AG09309 (cell line): ENCODE measurements at places on chromosomes 12 and 14.
A peak's percentile ranks its signal among the peaks of the same experiment; 100 is the strongest.

GRCh38 chr14:101862177-101862576, 100.7 kb downstream of the PPP2R5C start:
- peak; percentile 18 for DNase-seq

DNA sequence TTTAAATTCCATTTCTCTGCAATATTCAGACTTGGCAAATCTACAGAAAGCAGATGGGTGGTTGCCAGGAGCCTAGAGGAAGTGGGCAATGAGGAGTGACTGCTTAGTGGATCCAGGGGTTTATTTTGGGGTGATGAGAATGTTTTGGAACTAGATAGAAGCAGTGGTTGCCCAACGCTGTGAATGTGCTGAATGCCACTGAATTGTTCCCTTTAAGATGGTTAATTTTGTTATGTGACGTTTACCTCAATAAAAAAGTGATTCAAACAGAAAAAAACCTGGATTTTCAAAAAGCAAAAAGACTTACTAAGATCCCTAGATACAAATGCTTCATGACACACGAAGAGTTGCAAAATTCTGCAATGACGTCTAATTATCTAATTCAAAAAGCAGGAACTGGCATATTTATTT, 34.2 kb downstream of the DAO start:
- peak; percentile 27 for DNase-seq

- DNase-seq: no peak
These were observed 125.4 kb downstream of the SNAPC1 start for GRCh38 chr14:61887628-61888027.

DNA sequence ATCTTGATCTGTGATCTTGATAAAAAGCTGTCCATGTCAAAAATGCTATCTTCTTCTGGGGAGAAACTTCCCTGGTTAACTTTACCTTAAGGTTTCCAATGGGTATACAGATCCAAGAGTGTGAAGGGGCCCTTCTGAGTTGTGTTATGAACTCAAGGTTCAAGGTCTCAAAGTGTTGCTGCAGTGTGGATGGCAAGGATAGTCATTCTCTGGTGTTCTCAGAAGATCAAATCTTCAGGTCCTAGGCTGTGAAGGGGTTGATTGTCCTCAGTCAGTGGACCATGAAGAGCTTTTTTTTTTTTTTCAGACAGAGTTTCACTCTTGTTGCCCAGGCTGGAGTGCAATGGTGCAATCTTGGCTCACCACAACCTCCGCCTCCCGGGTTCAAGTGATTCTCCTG, 114.4 kb downstream of the SPTSSA start:
- DNase-seq: no peak

DNA sequence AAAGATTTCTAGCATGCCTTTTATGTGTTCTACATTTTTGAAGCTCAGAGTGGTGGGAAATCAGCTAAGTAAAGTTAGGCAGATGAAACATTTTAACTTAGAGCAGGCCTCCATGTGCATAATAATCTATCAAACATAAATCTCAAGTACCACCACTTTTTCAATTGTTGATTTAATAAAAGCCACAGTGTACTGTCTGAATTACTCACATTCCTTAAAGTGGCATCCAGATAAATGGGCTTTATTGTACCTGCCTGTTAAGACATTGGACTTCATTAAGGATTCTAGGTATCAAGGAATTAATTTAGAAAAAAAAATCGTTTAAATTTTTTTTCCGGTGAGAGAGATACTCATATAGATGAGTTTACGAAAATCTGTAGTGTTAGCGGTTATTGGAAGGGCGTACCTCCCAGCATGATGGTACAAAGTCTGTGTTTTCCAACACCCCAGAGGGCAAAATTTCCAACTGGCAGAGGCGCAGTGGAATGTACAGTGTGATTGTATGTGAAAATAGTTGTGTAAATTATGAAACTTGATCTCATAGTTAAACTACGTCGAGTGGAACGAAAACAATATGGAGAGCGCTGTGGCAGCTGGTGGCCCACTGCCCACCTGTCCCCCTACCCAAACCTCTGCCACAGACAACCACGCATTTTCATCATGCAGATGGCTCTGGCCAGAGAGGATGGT, 25.0 kb downstream of the ELK3 start:
- no peak for DNase-seq

GRCh38 chr12:120194226-120194533, 335 bp downstream of the GCN1 start:
- no peak for DNase-seq

- peak; percentile 37 for DNase-seq
These were observed 898.4 kb downstream of the SLC16A7 start for GRCh38 chr12:60494244-60494643.

DNA sequence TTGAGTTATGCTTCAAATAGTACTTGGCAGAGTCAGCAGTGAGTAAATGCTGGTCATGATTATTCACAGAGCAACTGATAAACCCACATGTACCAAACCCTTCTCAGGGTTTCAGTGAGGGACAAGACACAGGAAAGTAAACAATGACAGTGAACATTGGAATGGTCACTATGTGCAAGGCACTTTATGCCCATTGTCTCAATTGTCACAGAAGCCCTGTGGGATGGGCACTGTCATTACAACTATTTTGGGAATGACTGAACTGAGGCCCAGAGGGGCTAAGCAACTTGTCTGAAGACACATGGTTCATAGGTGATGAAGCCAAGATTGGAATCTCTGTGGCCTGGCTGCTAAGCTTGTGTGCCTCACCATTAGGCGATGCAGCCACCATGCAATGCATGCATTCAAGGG, 238.5 kb downstream of the RBM19 start:
- DNase-seq: no peak

DNA sequence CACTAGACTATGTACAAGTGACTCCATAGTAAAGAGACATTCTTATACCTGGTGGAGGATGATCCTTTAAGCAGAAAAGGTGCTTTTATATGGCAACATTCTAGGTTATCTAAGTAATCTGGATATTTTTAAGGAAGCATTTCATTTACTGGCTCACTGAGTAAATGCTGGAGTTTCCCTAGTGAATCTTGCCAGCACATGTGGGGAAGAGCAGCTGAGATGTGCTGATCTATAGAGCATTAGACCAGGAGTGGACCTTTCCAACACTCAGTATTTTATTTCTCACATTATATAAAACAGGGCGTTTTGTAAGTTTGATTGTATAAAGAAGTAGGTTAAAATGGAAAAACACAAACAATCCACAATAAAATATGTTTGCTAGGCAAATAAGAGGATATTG, 478.5 kb downstream of the ATP23 start:
- no peak for DNase-seq

DNA sequence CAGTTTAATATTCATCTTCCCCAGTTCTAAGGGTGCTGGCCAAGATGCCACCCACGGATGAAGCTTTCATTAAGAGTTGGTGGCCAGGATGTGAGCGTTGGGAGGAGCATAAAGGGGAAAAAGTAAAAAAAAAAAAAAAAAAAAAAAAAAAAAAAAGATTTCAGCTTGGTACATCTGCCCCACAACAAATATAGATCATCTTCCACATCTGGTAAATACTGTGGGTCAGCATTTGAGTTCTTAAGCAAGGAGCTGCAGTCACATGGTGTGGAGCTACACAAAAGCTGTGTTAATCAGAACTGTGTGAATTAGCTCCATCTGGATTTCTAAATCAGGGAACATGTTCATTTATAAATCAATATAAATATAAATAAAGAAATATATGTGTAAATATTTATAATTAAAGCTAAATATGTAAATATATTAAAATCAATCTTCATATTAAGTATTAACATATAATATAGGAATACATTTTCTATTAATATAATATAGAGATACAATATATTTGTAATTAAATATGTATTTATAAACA, 262.3 kb downstream of the NUAK1 start:
- no peak for DNase-seq

- DNase-seq: no peak
These were observed 21.9 kb downstream of the PIGH start for GRCh38 chr14:67577909-67578749.

DNA sequence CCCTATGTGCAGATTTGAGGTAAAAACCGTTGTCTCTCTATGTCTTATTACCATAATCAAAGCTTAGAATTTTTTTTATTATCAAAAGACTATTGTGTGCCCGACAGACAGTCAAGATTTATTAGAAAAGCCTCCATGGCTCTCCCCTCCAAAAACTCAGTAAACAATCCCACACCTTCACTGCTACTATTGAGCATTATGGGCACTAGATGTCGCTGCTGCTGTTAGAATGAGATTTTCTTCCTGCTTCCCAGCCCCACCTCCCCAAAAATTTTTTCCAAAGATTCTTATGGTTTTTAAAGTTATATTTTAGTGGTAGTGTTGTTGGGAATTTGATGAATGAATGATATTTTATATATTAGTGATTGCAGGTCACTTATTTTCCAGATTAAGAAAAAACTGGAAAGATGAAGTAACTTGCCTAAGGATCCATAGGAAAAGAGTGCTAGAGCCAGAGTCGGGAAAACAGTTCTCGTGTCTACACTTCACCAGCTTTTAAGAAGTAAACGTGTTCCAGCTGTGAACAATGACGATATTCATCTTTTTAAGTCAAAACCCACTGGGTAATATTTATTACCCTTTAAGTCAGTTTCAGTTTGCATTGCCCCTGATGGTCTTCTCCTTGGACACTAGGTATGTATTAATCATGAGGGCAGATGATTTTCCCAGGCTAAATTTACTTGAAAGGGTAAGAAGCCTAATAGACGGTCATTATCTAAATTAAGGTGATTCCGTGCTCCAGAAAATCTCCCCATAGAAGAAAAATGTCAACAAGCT, 12.2 kb upstream of the FOXG1 start:
- DNase-seq: no peak

GRCh38 chr12:51591016-51591901, at the start of gene SCN8A:
Gene SCN8A (plus strand): TSS chr12:51591233. CDS start chr12:51662818, 71,585 bp downstream.
- no peak for DNase-seq

DNA sequence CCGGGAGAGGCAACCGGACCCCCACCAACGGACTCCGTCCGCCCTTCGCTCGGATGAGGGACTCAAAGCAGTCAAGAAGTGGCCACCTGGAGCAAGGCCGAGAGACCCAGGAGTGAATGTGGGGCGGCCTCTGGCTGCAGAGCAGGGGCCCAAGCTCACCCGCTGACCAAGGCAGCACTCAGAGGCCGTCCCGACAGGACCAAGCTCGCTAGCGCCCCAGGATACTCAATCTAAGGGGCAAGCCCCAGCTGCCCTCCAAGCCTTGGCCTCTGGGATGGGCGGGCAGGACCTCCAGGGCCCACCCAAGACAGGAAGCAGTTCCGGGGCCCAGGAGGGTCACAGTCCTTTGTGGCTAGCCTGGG, 936 bp downstream of the AKT1 start:
- no peak for DNase-seq

- DNase-seq: no peak
These were observed 1.2 kb downstream of the ANKRD9 start for GRCh38 chr14:102508410-102508773.

GRCh38 chr12:3092764-3093163, 15.6 kb downstream of the TSPAN9 start:
- no peak for DNase-seq

DNA sequence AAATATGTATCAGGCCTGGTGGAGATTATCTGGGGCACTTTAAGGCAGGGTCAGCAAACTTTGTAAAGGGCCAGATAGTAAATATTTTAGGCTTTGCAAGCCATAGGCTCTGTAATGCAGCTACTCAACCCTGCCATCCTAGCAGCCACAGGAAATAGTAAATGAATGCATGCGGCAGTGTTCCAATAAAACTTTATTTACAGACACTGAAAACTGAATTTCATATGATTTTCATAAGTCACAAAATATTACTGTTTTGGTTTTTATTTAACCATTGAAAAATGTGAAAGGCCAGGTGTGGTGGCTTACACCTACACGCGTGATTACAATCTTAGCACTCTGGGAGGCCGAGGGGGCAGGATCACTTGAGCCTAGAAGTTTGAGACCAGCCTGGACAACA, 3.2 kb upstream of the CAMKK2 start:
- no peak for DNase-seq

GRCh38 chr12:132489602-132490266, at the start of gene FBRSL1:
Gene FBRSL1 (plus strand): TSS chr12:132490151.
- peak; percentile 27 for DNase-seq

GRCh38 chr12:88552610-88553079, 27.6 kb downstream of the KITLG start:
- peak; percentile 91 for DNase-seq

GRCh38 chr14:68373847-68374444, 418.9 kb downstream of the ZFP36L1 start:
- no peak for DNase-seq

DNA sequence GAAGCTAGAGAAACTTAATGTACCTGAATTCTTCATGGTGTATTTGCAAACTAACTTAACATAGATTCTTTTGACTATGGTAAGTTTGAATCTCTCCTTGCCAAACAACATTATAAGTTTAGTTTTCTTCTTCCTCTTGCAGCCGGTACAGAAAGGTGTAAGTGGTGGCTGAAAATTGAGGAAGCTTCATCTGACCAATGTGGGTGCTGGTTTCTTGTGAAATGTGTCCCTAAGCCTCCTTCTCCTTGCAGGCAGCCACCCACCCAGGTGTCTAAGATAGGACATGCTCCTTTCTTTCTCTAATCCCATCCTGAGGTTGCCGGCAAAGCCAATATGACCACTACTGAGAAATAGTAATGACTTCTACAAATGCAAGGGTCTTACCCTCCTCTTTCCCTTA, 20.6 kb downstream of the GSG1 start:
- DNase-seq: no peak

DNA sequence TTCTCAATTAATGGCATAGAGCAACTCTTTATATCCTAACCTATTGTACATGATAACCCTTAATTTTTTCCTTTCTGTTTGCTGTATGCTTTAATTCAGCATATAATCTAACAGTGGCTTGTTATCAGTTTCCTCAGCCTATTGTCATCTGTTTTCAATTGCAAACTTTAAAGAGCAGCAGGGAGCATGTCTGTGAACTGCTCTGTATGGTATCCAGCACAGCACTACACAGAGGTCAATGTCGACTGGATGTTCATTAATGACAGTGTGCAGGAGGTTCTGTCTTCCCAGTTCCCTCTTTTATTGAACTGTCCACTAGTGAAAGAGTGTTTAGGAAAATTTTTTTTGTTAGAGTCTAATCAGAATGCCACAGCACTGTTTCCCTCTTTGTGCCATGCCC, 609.1 kb downstream of the SOX5 start:
- no peak for DNase-seq

- DNase-seq: no peak
These were observed 91.9 kb downstream of the SLC8A3 start for GRCh38 chr14:70096866-70097265.

DNA sequence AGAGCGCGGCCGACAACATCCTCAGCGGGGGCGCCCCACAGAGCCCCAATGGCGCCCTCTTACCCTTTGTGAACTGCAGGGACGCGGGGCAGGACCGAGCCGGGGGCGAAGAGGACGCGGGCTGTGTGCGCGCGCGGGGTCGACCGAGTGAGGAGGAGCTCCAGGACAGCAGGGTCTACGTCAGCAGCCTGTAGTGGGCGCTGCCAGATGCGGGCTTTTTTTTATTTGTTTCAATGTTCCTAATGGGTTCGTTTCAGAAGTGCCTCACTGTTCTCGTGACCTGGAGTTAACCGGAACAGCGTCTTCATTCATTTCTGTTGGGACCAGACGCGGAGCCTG, 103.8 kb upstream of the FKBP4 start:
- no peak for DNase-seq

DNA sequence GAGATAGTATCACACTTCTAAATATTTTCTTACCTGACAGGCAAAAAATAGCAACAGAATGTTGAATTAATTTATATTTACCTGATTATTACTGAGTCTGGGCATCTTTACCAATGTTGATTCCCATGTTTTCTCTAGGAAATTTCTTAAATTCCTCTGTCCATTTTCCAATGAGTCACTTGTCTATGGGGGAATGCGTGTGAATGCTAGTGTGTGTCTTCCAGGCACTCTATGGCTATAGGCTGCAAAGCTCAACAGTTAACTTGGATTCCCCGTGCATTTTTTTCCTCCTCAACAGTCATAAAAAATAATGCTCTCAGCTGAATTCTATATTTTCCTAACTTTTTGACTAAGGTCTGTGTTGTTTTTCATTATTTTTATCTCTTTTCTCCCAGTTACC, 1385.8 kb upstream of the FLRT2 start:
- no peak for DNase-seq
